ENCODE measurements at places on chromosomes 16 and 17.

DNA sequence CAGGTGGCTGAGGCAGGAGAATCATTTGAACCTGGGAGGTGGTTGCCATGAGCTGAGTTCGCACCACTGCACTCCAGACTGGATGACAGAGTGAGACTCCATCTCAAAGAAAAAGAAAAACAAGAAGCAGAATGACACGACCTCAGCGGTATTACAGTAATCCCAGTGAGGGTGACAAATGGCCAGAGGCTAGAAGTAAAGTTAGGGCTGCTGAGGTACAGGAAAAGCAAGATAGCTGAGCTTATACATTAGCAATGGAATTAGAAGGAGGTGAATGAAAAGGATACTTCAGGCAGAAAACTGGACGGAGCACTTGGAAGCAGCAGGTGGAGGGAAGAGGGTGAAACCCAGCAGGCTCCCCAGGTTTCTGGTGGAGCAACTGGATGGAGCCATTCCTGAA lies 26.1 kb upstream of the AMZ2 start:
- DNase-seq: no peak

- DNase-seq: no peak
Measured at GRCh38 chr16:89607937-89608740, 5.3 kb upstream of the DPEP1 start.

DNA sequence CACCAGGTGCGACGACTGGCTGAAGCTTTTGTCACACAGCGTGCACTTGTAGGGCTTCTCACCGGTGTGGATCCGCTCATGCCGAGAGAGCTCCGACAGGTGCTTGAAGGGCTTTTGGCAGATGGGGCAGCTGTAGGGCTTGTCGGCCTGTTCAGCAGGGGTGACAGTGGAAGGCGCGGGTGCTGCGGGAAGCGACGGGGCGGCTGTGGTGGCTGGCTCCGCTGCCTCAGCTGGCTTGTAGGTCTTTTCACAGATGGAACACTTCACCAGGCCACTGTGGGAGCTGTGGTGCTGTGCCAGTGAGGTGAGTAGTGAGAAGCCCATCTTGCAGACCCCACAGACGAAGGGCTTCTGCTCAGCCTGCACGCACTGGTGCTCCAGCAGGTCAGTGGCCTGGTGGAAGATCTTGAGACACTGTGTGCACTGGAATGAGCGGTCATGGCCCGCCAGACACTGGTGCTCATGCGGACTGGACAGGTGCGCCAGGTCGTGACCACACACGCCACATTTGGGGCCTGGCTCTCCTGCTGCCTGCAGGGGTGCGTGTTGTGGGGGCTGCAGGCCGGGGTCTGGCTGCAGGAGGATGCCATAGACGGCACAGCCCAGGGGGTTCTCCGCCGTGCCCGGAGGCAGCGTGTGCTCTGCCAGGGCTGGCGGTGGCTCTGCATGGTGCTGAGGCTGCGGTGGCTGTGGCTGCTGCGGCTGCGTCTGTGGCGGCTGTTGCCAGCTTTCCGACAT lies 2.8 kb downstream of the ZNF319 start:
- DNase-seq: no peak

GRCh38 chr16:85146922-85147651 lies 34.8 kb upstream of the CIBAR2 start:
- no peak for DNase-seq

DNA sequence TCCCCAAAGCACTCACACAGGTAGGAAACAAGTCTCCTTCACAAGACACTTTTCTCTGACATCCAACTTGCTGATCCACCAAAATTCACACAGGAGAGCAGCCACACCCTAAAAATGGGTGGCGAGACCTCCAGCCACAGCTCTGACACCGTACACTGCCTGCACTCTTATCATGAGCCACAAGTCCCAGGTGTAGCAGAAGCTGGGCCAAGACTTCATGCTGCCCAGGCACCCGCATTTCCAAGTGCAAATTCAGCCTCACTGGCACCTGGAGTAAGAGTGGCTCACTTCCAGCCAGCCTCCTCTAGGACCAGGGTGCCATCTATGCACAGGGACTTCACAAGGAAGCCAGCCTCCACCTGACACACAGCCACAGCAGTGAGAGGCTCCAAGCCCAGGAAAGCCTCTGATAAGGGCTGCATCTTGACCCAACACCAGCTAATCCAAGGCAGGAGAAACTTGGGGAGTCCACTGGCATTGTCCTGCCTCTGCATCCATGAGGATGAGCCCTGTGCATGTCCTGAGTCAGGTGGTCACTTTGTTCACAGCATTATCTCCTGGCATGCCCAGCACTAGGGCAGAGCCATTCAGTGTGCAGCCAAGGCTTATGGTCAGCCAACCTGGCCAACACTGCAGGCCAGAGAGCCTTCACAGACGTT lies 2.6 kb upstream of the ZNF768 start:
- DNase-seq: no peak

- no peak for DNase-seq
Measured at GRCh38 chr16:3641801-3642396, 12.6 kb upstream of the DNASE1 start.

- no peak for DNase-seq
Measured at GRCh38 chr17:17567631-17568030, 23.9 kb downstream of the PEMT start.

- no peak for DNase-seq
Measured at GRCh38 chr17:8426094-8426720, 9.5 kb upstream of the NDEL1 start.

- no peak for DNase-seq
Measured at GRCh38 chr16:10765772-10766171, 22.1 kb downstream of the NUBP1 start.

DNA sequence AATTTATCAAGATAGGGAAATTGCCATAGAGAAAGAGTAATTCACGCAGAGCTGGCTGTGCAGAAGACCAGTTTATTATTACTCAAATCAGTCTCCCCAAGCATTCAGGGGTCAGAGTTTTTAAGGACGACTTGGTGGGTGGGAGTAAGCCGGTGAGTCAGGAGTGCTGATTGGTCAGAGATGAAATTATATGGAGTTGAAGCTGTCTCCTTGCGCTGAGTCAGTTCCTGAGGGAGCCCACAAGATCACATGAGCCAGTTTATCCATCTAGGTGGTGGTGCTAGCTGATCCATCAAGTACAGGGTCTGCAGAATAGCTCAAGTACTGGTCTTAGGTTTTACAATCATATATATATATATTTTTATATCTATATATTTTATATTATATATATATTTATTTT lies 6.0 kb upstream of the AQP8 start:
- peak; percentile 52 for DNase-seq

DNA sequence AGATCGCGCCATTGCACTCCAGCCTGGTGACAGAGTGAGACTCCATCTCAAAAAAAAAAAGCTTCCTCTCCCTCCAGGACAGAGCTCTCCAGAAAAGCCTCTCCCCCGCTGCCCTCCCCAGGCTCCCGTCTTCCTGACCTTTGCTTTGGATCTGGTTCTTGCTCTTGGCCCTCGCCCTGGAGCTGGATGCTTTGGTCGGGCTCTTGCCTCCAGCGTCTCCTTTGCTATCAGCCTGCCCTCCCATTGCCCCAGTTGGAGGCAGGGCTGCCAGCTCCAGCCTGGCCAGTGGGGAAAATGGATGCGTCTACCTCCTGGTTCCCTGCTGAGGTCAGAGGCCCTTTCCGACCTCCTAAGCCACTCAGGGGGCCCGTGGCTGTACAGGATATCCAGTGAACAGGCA lies 35.9 kb downstream of the TRARG1 start:
- no peak for DNase-seq

DNA sequence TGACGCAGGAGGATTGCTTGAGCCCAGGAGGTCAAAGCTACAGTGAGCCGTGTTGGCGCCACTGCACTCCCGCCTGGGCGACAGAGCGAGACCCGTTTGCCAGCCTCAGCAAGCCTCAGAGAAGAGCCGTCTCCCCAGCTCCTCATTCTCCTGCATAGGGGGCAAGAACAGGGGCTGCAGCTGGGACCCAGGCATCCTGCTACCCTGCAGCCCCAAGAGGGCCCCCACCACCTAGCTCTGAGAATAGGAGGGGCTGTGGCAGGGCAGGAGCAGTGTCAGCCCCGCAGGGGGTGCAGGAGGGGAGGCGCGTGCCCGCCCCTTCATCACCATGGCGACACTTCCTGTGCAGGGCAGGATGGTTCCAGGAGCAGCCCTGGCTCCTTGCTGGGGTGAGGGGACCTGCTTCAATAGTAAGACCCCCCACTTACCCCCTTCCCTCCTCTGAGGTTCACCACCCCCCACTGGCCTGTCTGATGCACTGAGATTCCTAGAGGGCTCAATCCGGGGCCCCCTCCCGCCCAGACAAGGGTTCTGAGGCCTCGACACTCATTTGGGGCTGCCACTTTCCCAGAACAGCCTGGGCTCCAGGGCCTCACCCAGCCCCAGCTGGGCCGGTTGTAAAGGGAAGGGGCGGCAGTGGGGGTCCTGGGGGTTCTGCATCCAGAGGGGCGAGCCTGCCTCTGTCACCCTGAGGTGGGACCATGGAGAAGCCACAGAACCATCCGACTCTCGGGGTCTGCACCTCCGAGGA lies 20.2 kb downstream of the VASN start:
- no peak for DNase-seq

DNA sequence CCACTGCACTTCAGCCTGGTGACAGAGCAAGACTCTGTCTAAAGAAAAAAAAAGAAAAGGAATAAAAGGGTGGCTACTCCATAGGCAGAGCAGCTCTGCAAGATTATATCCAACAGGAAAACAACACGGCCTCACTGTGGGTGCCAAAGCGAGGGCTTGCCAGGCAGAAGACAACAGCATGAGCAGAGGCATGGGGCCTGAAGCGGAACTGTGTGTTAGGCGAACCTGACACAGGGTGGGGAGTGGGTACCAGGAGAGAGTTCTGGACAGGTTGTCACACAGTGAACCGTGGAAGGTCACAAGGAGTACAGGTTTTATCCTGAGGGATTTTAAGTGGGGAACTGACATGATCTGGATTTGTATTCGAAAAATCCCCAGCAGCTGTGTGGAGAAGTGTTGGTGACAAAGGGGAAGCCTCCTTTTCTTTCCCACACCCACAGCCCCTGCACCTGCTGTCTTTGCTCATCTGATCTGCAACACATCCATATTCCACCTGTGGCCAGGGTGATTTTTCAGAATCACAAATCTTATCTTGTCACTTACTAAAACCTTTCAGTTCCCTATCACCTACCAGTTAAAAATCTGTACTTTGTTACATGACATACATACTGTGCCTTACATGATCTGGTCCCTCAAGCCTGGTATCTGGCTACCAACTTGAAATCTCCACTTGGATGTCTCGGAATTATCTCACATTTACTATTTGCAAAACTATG lies 23.2 kb upstream of the ARHGAP17 start:
- no peak for DNase-seq

GRCh38 chr17:47622180-47622549 lies 27.6 kb upstream of the KPNB1 start:
- no peak for DNase-seq

GRCh38 chr17:69997332-69997731 lies 77.7 kb upstream of the KCNJ16 start:
- no peak for DNase-seq

DNA sequence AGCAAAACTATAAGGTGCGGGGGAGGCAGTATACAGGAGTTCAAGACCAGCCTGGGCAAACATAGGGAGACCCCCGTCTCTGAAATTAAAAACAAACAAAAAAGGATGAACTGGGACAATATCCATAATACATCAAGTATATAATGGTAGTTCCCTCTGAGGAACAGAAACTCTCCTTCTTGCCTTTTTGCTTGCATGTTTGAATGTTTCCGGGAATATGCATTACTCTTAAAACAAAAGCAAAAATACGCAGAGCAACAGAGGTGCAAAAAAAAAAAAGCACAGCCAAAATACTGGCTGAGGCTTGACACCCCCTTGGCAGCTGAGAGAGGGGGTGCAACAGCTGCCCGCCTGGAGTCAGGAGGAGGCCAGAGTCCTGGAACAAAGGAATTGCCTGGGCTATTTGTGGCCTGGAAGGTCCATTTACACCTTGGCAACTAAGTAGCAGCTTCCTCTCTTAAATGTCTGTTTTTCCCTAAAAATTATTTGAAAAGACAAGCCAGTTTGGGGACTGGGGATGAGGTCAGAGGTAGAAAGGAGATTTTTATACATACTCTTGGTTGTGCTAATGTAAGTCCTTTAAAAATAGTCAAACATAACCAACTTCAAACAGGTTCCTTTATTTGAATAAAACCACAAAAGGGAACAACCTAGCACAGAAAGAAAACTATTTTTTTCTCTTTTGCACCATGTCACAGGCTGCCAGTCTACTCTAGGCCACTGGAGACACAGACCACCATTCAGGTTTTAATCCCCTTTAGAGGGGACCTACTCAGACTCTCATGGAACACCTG lies 19.5 kb downstream of the USP7 start:
- DNase-seq: peak; percentile 21

DNA sequence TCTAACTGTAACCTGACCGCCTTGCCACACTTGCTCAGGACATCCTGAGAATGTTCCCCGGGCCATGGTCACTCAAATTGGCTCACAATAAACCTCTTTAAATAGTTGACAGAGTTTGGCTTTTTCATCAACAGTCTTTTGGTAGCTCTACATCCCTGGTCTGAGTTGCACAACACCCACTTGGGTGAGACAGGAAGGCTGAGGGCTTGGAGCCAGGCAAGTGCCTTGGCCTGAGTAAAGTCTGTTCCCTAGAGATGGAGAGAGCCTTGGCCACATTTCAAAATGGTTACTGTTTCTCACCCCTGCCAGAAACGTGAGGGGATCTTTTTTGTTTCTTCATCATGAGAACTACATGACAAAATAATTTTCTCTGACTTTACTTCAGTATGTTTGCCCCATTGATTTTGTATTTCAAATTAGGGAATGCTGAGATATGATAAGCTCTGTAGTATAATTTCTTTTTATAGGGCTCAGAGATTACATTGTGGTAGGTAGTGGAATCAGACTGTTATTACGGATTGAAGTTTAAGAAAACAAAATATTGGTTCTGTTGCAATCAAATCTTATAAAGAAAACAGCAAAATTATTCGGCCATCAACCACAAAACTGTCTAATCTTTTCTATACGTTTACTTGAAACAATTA lies 53.9 kb upstream of the NETO2 start:
- no peak for DNase-seq

GRCh38 chr16:56673921-56674320 lies 4.3 kb downstream of the MT1H start:
- peak; percentile 53 for DNase-seq

GRCh38 chr17:69179227-69179952 lies 37.7 kb upstream of the ABCA6 start:
- DNase-seq: peak; percentile 46

DNA sequence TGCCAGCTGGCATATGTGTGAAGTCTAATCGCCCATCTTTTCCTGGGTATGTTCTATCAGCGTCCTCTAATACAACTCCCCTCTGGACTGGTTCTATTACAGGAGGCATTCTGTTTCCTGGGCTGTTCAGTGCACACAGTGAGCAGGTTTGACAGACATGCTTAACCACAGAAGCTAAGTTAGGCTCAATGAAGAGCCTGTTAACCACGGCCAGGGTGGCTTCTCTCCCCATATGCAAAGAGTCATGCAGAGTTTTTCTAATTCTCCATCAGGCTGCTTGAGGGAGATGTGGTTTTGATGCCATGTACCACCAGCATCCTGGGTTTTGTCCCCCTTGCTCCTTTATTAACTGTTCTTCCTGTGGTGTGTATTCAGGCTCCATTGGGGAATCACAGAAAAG lies 57.2 kb upstream of the ALOX12 start:
- DNase-seq: no peak
